ENCODE measurements at places on chromosomes 3 and 15. TPM values are rescaled to one million over a fixed set of nuclear protein-coding genes. Genes with fewer than 3 reads are reported as not detected.

GRCh38 chr3:78004571-78004970 lies 964.7 kb downstream of the ROBO2 start:
- H3K36me3 ChIP-seq: no peaks in the 10 kb centered on the region
- H3K27me3 ChIP-seq: no peaks in the 10 kb centered on the region
- H3K27ac ChIP-seq: no peak overlapping the region
- no peak for DNase-seq
- H3K4me3 ChIP-seq: no peak overlapping the region

- H3K4me3 ChIP-seq: no peak overlapping the region
- DNase-seq: no peak
- H3K4me1 ChIP-seq: no peaks in the 10 kb centered on the region
- H3K27me3 ChIP-seq: no peaks in the 10 kb centered on the region
- H3K27ac ChIP-seq: no peak overlapping the region
Observed at GRCh38 chr15:81882504-81882903, 163.3 kb downstream of the MEX3B start.

- no peaks in the 10 kb centered on the region for H3K36me3 ChIP-seq
- H3K27me3 ChIP-seq: no peaks in the 10 kb centered on the region
- H3K27ac ChIP-seq: no peak overlapping the region
- H3K4me3 ChIP-seq: no peak overlapping the region
- DNase-seq: no peak
- H3K4me1 ChIP-seq: no peaks in the 10 kb centered on the region
Observed at GRCh38 chr3:127387119-127387518, 99.3 kb upstream of the PRR20G start.

GRCh38 chr3:104554425-104554824 lies 812.3 kb upstream of the ALCAM start:
- no peak for DNase-seq
- H3K36me3 ChIP-seq: no peaks in the 10 kb centered on the region
- no peaks in the 10 kb centered on the region for H3K27me3 ChIP-seq

DNA sequence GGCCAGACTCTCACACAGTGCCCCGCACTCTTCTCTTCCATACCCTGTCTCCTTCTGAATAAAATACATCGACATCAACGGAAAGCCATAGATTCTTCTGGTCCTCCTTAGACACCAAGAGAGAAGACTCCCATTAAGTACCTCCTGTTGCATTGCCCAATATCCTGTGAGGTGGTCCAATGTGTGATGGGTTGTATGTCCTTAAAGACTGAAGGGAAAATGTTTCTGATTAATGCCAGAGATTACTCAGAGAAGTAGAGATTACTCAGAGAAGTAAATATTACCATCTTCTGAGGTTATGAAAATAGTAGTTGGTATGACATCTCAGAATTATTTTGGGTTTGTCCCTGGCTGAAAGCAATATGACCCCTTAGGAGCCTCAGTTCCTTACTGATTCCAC lies 60.8 kb upstream of the GALNT15 start:
- no peak for DNase-seq
- no peaks in the 10 kb centered on the region for H3K36me3 ChIP-seq
- no peaks in the 10 kb centered on the region for H3K27me3 ChIP-seq
- no peak overlapping the region for H3K4me3 ChIP-seq
- H3K4me1 ChIP-seq: no peaks in the 10 kb centered on the region

- no peaks in the 10 kb centered on the region for H3K36me3 ChIP-seq
- H3K27me3 ChIP-seq: no peaks in the 10 kb centered on the region
- H3K4me1 ChIP-seq: no peaks in the 10 kb centered on the region
Observed at GRCh38 chr3:112982710-112983109, 7.8 kb upstream of the CD200R1 start.

DNA sequence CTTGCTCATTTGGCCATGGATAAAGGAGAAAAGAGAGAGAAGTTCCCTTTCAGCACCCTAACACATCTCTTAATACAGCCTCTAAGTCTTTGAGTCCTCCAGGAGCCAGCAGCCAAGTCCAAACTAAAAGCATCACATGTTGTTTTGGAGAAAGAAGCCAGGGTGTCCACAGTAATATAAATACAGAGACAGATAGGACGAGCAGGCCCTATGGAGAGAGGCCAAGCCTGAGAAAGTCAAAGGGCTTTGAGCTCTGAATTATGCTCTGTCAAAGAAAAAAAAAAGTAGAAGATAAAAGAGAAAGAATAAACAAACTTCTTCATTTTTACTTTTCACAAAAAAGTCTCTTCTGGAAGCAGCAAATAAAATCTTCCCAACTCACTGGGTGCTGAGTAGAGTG lies 92.4 kb upstream of the THBS1 start:
- no peaks in the 10 kb centered on the region for H3K36me3 ChIP-seq
- no peaks in the 10 kb centered on the region for H3K4me1 ChIP-seq
- no peak for DNase-seq
- no peak overlapping the region for H3K4me3 ChIP-seq

- H3K4me3 ChIP-seq: peak overlapping the region; percentile 62
- H3K27me3 ChIP-seq: no peaks in the 10 kb centered on the region
- no peaks in the 10 kb centered on the region for H3K4me1 ChIP-seq
- peak; percentile 88 for DNase-seq
Observed at GRCh38 chr3:129314386-129315222, 35.9 kb downstream of the HMCES start.

- H3K36me3 ChIP-seq: no peaks in the 10 kb centered on the region
- H3K27ac ChIP-seq: no peak overlapping the region
- H3K27me3 ChIP-seq: no peaks in the 10 kb centered on the region
- H3K4me3 ChIP-seq: no peak overlapping the region
- peak; percentile 31 for DNase-seq
Observed at GRCh38 chr15:38699633-38700230, 135.1 kb upstream of the RASGRP1 start.

DNA sequence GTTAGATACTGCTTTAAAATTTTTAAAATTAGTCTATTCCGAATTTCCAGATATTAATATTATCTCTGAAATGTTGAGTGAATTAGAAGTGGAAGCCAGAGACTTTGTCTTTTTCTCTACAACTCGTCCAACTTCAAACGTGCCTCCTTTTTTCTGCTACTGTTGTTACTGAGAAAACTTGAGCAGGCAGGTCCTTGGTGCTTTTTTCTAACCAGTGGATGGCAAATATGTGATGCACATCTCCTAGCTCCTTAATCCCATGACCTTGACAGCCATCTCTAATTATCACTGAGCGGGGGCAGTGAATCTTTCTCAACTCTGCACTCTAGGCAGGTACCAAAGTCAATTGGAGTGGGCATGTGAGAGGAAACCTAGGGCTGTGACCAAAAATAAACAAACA lies 50.7 kb downstream of the FNDC3B start:
- H3K4me3 ChIP-seq: no peak overlapping the region
- H3K27me3 ChIP-seq: no peaks in the 10 kb centered on the region
- no peaks in the 10 kb centered on the region for H3K4me1 ChIP-seq
- no peak overlapping the region for H3K27ac ChIP-seq
- no peak for DNase-seq

DNA sequence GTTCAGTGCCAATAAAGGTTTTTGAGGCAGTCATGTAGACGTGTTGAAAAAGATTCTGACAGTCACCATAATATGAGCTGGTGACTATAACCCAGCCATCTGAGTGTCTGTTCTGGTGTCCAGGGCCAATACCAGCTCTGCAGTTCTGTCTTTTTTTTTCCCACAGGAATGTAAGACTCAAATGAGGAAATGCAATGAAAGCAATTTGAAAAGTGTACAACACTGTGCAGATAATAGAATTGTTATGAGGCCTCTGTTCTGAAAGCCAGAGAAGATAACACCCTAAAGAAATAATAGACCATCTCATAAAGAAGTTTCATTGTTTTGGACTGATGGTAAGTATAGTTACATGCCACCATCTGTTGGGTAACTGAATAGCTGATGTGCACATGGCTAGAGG lies 57.1 kb downstream of the CLDN1 start:
- no peaks in the 10 kb centered on the region for H3K36me3 ChIP-seq
- DNase-seq: no peak
- H3K4me1 ChIP-seq: no peaks in the 10 kb centered on the region
- H3K27ac ChIP-seq: no peak overlapping the region

GRCh38 chr3:138332472-138333073 lies 2.9 kb upstream of the NME9 start:
- no peak overlapping the region for H3K27ac ChIP-seq
- no peak overlapping the region for H3K4me3 ChIP-seq
- no peaks in the 10 kb centered on the region for H3K36me3 ChIP-seq
- H3K4me1 ChIP-seq: no peaks in the 10 kb centered on the region

DNA sequence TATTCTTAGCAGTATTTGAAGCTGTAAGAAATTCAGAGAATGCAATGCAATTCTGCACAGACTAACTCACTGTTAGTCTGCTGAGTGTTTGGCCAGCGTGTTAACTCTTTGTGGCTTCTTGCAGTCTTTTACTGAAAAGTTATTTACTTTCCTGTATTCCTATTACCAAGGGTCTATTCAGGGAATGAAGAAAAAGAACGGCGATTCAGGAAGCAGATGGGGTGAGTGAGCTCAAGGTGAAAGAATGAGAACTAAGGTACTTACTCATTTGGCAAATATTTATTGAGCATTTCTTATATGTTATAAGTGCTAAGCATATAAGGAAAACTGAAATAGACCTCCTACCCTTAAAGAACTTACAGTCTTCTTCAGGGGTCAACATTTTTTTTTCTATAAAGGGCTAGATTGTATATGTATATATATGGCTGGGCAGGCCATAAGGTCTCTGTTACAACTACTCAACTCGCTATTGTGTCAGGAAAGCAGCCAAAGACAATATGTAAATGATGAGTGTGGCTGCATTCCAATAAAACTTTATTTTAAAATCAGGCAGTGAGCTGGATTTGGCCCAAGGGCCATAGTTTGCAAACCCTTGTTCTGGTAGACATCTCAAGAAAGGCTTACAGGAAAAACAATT lies 271.9 kb upstream of the GADL1 start:
- no peaks in the 10 kb centered on the region for H3K36me3 ChIP-seq
- H3K27ac ChIP-seq: no peak overlapping the region
- no peaks in the 10 kb centered on the region for H3K4me1 ChIP-seq
- no peaks in the 10 kb centered on the region for H3K27me3 ChIP-seq
- no peak for DNase-seq
- no peak overlapping the region for H3K4me3 ChIP-seq

DNA sequence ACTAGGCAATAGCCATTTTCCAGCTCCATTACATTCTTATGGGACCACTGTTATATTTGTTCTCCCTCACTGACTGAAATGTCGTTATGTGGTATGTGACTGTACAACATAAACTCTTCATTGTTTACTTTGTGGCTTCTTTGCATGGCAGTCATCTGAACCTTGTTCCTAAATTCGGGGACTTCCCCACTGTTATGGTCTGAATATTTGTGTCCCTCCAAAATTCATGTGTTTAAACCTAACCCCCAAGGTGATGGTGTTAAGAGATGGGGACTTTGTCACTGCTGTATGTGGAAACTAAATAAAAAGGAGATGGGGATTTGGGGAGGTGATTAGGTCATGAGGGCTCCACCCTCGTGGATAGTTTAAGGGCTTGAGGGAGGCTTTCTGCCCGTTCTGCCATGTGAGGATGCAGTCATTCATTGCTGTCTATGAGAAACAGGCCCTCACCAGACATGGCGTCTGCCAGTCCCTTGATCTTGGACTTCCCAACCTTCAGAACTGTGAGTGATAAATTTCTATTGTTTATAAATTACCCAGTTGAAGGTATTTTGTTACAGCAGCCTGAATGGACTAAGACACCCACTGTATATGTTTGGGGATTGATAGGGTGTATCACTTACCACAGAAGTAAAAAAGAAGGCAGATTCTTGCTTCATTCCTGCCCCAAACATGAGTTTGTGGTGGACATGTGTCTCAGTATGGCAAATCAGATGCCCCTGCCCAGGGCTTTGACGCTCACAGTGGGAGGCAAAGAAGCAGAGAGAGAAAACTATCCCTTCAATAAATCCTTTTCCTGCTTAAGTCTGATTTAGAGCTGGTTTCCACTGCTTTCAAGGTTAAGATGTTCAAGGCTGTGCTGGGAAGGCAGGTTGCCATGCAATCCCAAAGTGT lies 138.0 kb upstream of the UBE2E1 start:
- no peaks in the 10 kb centered on the region for H3K36me3 ChIP-seq
- DNase-seq: no peak
- no peak overlapping the region for H3K27ac ChIP-seq
- H3K27me3 ChIP-seq: no peaks in the 10 kb centered on the region
- peaks cover 5% of the 10 kb centered on the region for H3K4me1 ChIP-seq
- H3K4me3 ChIP-seq: no peak overlapping the region

GRCh38 chr3:88113311-88114162 lies 36.2 kb upstream of the C3orf38 start:
- no peak overlapping the region for H3K4me3 ChIP-seq
- no peak overlapping the region for H3K27ac ChIP-seq
- DNase-seq: no peak
- H3K4me1 ChIP-seq: no peaks in the 10 kb centered on the region
- H3K27me3 ChIP-seq: no peaks in the 10 kb centered on the region
- H3K36me3 ChIP-seq: no peaks in the 10 kb centered on the region

GRCh38 chr3:34947834-34948233 lies 691.5 kb upstream of the ARPP21 start:
- no peaks in the 10 kb centered on the region for H3K4me1 ChIP-seq
- H3K27ac ChIP-seq: no peak overlapping the region
- no peaks in the 10 kb centered on the region for H3K27me3 ChIP-seq
- no peak overlapping the region for H3K4me3 ChIP-seq
- no peak for DNase-seq
- H3K36me3 ChIP-seq: no peaks in the 10 kb centered on the region

DNA sequence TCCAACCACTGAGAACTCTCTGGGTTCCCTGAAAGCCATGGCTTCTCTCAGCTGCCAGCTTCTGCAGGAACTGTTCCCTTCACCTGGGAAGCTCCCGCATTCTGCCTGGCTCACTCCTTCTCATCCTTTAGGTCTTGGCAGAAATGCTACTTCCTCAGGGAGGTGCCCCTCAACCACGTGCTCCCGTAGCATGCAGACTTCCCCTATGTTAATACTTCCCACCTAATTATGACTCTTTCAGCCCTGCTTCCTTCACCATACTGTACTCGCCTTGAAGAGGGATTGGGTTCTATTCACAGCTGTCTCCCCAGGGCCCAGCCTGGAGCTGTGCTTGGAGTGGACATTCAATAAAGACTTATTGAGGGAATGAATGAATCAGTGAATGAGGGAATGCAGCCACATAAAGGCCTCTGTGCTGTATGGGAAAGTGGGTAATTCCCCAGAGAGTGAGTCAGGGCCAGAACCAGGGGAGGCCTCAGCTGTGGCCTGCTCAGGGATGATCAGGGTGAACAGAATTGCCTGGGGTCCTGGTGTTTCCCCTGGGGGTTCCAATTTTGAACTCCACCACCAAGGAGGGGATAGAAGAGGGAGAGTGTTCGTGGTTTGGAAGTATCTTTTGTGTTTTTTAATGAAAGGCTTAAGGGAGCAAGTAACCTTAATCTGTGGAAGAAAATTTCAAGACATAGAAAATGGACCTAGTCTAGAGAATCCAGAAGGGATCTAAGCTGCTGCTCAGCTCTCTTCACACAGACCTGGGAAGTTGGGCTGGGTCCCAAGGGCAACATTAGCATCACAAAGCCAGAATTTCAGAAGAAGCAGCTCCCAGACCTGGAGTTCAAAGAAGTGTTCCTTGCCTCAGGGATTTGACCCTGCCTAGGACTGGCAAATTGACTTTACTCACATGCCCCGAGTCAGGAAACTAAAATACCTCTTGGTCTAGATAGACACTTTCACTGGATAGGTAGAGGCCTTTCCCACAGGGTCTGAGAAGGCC lies 14.6 kb upstream of the FAM107A start:
- peaks cover 10% of the 10 kb centered on the region for H3K4me1 ChIP-seq
- no peak for DNase-seq
- no peak overlapping the region for H3K27ac ChIP-seq
- H3K36me3 ChIP-seq: no peaks in the 10 kb centered on the region

GRCh38 chr15:74203914-74204431 lies 1.4 kb upstream of the STRA6 start:
- no peaks in the 10 kb centered on the region for H3K36me3 ChIP-seq
- H3K4me3 ChIP-seq: no peak overlapping the region
- H3K27ac ChIP-seq: no peak overlapping the region

The CNTN6 gene
- not detected for total RNA-seq

The STRIT1 gene
- total RNA-seq: 1.2 TPM

The CTDSPL2 gene
- 15.0 TPM for total RNA-seq

The AADAC gene
- 262 TPM for total RNA-seq

The MELTF gene
- 3.9 TPM for total RNA-seq

The FBN1 gene
- 12.0 TPM for total RNA-seq

The REC114 gene
- total RNA-seq: not detected

Measured in right lobe of liver (tissue), 6 donors.